Keratinocyte (primary cell): ENCODE measurements at places on chromosomes 1 and 21.
A peak's percentile ranks its signal among the peaks of the same experiment; 100 is the strongest.

DNA sequence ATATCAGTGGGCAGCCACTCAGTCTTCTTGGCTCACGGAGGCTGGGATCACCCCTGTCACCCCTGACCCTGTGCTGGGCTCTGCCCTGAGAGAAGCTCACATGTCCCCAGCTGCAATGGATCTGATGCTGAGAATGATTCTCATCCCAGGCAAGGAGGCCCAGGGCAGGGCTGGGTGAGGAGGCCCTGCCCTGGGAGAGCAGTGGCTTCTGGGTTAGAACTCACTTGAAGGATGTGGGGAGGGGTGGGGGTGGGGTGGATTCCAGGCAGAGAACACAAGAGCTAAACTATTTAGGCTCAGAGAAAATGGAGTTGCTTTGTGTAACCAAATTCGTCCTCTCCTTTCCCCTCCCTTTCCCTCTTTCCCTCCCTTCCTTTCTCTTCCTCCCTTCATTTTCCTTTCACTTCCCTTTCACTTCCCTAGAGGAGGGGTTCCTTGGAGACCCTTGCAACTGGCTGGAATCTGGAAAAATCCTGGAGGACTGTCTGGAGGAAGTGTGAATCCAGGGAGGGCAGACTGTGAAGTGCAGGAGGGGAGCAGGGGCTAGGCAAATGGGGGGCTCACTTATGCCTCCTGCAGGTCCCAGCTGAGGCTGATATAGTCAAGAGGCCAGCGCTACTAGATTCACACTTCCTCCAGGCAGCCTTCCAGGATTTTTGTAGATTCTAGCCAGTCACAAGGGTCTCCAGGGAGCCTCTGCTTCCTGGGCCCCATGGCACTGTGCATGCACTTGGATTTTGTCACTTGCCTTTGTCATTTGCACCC is 47.0 kb downstream of the IGSF21 start:
- H3K4me3 ChIP-seq, result no peak overlapping the region
- no peak overlapping the region for H3K27ac ChIP-seq
- H3K27me3 ChIP-seq, result no peaks in the 10 kb centered on the region
- no peaks in the 10 kb centered on the region for H3K4me1 ChIP-seq
- no peak for DNase-seq

DNA sequence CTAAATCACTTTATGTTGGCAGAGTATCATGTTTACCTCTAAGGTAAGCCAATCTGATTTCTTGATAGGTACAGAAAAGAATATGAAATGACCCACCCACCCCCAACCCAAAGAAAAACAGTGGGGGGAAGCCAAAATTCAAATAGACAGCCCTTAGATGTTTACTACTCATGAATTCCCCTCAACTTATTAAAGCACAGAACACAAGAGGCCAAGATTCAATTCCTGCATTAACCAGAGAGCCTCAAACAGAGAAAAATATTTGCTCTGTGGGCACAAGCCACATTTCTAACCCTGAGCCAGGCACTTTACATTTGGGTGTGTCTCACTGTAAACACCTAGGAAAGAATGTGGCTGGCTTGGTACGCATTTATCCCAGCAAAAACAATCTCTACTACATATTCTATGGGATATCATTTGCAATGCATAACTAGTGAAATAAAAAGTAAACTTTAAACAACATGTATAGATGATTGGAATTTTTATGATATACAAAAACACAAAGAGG is 84.3 kb downstream of the PTPN14 start:
- H3K27ac ChIP-seq, result peak overlapping the region; percentile 70
- DNase-seq, result no peak
- no peak overlapping the region for H3K4me3 ChIP-seq
- H3K27me3 ChIP-seq, result no peaks in the 10 kb centered on the region
- peaks cover 42% of the 10 kb centered on the region for H3K4me1 ChIP-seq

DNA sequence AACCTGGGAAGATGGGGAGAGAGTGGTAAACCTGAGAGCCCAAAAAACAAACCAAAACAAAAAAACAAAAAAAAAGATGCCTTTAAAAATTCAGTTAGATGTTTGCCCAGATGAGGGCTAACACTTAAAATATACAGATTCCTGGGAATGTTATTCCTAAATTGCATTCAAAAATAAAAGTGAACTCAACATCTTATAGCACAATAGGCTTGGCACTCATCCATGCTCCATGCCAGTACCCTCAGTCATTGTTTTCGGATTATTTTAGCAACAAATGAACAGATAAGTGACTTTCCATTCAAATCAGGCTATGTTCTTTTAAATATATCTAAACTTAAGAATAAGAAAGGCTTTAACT is 3.7 kb downstream of the ATP1A1 start:
- peak overlapping the region; percentile 44 for H3K4me3 ChIP-seq
- no peaks in the 10 kb centered on the region for H3K36me3 ChIP-seq
- no peak for DNase-seq
- peak overlapping the region; percentile 96 for H3K27ac ChIP-seq

DNA sequence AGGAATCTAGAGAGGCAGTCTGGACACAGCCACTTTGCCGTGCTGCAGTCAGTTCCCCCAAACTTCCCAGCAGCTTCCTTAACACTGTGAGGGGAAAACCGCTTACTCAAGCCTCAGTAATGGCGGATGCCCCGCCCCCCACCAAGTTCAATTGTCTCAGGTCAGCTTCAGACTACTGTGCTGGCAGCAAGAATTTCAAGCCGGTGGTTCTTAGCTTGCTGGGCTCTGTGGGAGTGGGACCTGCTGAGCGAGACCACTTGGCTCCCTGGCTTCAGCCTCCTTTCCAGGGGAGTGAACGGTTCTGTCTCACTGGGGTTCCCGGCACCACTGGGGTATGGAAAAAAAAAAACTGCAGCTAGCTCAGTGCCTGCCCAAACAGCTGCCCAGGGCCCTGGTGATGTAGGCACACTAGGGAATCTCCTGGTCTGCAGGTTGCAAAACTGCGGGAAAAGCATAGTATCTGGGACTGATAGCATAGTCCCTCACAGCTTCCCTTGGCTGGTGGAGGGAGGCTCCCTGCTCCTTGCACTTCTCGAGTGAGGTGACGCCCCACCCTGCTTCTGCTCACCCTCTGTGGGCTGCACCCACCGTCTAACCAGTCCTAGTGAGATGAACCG is 23.7 kb upstream of the HFM1 start:
- no peak overlapping the region for H3K4me3 ChIP-seq
- no peak for DNase-seq
- no peaks in the 10 kb centered on the region for H3K27me3 ChIP-seq
- H3K36me3 ChIP-seq, result no peaks in the 10 kb centered on the region
- no peaks in the 10 kb centered on the region for H3K4me1 ChIP-seq

DNA sequence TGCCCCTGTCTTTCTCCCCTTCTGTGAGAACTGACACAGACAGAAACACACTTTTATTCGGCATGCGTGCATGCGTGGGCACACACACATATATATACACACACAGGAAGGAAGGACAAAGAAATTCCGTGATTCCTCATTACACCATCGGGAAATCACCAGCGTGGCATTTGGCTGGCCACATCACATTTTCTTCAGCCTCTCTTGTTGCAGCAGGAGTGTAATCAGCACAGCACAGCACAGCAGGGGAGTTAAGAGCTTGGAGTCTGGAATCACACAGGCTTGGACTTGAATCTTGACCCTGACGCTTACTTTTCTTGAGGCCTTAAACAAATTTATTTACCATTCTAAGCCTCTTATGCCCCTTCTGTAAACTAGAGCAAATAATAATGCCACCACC is 45.3 kb upstream of the EPHA8 start:
- H3K4me1 ChIP-seq, result no peaks in the 10 kb centered on the region
- H3K27me3 ChIP-seq, result no peaks in the 10 kb centered on the region
- peaks cover 47% of the 10 kb centered on the region for H3K36me3 ChIP-seq
- no peak overlapping the region for H3K4me3 ChIP-seq
- no peak for DNase-seq

GRCh38 chr1:153389973-153390879 is 647 bp downstream of the S100A8 start:
- H3K36me3 ChIP-seq, result no peaks in the 10 kb centered on the region
- H3K27ac ChIP-seq, result no peak overlapping the region
- no peaks in the 10 kb centered on the region for H3K27me3 ChIP-seq
- H3K4me3 ChIP-seq, result no peak overlapping the region
- DNase-seq, result no peak
- peaks cover 49% of the 10 kb centered on the region for H3K4me1 ChIP-seq

- no peaks in the 10 kb centered on the region for H3K27me3 ChIP-seq
- no peak overlapping the region for H3K4me3 ChIP-seq
- H3K27ac ChIP-seq, result no peak overlapping the region
- H3K4me1 ChIP-seq, result peaks cover 18% of the 10 kb centered on the region
- H3K36me3 ChIP-seq, result no peaks in the 10 kb centered on the region
Measured at GRCh38 chr1:204222006-204222763, 8.4 kb upstream of the GOLT1A start.

DNA sequence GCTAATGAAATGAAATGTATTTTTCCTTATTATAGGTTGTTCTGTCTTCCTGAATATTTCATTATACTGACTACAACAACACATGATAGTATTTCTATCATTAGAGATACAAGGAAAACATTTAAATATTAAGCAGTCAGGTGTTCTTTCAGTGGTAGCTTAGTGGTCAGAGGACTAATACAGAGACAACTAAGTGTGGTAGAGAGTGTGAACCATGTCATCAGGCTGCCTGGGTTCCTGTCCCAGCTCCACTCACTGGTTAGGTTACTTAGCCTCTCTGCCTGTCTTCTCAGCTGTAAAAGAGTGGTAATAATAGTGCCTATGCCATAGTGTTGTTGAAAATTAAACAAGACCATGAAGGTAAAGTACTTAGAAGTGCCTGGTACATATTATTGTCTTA is 3.9 kb downstream of the UAP1 start:
- peaks cover 36% of the 10 kb centered on the region for H3K4me1 ChIP-seq
- peaks cover 16% of the 10 kb centered on the region for H3K36me3 ChIP-seq
- no peak overlapping the region for H3K27ac ChIP-seq
- no peaks in the 10 kb centered on the region for H3K27me3 ChIP-seq
- H3K4me3 ChIP-seq, result no peak overlapping the region

DNA sequence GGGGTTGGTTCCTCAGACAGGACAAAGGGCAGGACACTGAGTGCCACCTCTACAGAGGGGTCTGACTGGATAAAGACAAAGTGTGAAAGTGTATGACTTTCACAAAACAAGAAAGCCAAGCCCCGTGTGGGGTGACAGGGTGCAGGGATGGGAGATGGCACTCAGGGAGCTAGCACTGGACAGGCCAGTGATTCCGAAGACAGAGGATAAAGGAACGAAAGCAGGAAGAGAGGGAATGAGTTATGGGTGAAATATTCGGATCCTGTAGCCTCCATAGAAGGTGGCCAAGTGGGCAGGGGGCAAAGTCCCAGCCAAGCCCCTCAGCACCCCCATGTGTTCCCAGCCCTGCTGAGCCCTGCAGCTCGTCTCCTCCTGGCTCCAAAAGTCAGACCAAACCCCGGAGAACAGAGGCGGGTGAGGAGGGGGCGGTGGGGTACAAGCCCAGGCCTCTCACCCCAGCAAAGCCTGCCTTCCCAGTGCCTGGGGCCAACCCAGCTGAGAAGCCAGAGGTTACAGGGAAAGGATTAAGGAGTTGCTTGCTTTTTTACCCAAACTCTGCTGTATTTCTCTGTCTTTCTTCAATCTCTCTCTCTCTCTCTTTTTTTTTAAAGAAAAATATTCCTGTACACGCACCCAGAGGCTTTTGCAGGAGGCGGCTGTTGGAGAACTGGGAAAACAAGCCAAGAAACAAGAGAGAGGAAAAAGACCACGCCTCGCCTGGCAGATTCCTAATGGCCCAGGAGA is 14.0 kb upstream of the WASF2 start:
- DNase-seq, result no peak
- no peak overlapping the region for H3K4me3 ChIP-seq
- peaks cover 17% of the 10 kb centered on the region for H3K4me1 ChIP-seq
- peak overlapping the region; percentile 50 for H3K27ac ChIP-seq
- no peaks in the 10 kb centered on the region for H3K27me3 ChIP-seq
- H3K36me3 ChIP-seq, result no peaks in the 10 kb centered on the region

DNA sequence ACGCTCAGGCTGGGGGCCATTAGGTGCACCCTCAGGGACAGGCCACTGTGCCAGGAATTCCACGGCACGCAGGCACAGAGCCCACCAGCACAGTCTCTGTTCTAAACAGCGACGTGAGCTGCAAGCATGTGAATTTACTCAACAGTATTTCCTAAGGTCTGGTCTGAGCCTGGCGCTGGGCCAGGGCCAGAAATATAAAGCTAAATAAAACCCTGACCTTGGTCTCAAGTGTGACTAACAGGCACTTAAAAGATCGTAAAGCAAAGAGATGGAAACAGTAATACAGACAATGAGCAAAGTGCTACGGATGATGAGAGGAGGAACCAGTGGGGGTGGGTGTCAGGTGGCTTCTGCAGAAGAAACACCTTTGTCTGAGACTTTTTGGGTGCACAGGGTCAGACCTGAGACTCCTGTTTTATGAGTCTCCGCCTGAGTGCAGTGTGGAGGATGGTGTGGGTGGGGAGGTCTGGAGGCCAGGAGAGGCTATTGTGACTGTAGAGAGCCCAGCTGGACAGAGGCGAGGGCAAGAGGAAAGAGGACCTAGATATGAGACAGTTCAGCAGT is 53.4 kb upstream of the EDN2 start:
- H3K4me1 ChIP-seq, result no peaks in the 10 kb centered on the region
- H3K27me3 ChIP-seq, result peaks cover 8% of the 10 kb centered on the region
- no peak overlapping the region for H3K27ac ChIP-seq
- no peaks in the 10 kb centered on the region for H3K36me3 ChIP-seq

- H3K36me3 ChIP-seq, result no peaks in the 10 kb centered on the region
- no peak for DNase-seq
- no peak overlapping the region for H3K27ac ChIP-seq
Measured at GRCh38 chr21:37848721-37849490, 67.4 kb downstream of the KCNJ6 start.

GRCh38 chr21:38140207-38140903 is 116.4 kb upstream of the KCNJ15 start:
- H3K27ac ChIP-seq, result no peak overlapping the region
- no peak overlapping the region for H3K4me3 ChIP-seq
- no peak for DNase-seq
- H3K4me1 ChIP-seq, result peaks cover 6% of the 10 kb centered on the region
- no peaks in the 10 kb centered on the region for H3K27me3 ChIP-seq

DNA sequence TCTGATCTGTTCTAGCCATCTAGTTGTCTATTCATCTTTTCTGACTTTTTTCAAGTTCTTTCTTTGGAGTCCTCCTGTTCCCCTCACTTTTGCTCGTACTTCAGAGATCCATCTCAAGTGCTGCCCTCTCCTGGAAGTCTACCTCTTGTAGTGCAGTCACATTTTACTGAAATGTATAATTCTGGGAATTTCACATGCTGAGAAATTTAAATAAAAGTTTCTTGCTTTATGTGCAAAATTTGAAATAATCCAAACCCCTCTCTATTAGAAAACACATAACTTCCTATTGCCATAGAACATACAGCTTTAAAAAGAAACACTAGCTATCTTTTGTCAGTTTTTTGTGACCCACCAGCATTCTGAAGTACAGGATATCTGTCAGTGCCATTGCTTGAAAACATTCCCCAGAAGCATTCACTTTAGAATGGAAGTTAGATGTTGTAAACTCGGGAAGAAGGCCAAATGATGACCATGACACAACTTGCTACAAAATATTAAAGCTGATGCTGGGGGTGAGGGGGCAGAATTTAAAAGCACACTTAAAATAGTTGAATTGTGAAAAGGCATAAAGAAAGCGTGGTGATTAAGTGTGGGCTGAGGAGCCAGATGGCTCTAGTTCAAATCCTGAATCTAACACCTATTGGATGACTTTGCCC is 22.0 kb downstream of the RLF start:
- DNase-seq, result no peak
- H3K4me3 ChIP-seq, result no peak overlapping the region
- H3K4me1 ChIP-seq, result peaks cover 9% of the 10 kb centered on the region
- H3K27ac ChIP-seq, result no peak overlapping the region
- no peaks in the 10 kb centered on the region for H3K27me3 ChIP-seq
- H3K36me3 ChIP-seq, result no peaks in the 10 kb centered on the region

- peaks cover 3% of the 10 kb centered on the region for H3K36me3 ChIP-seq
- H3K27ac ChIP-seq, result no peak overlapping the region
- peaks cover 2% of the 10 kb centered on the region for H3K4me1 ChIP-seq
- no peaks in the 10 kb centered on the region for H3K27me3 ChIP-seq
- no peak for DNase-seq
- H3K4me3 ChIP-seq, result no peak overlapping the region
Measured at GRCh38 chr1:169321539-169321938, 46.1 kb downstream of the NME7 start.
